ENCODE measurements at places on chromosomes 13 and 19.

DNA sequence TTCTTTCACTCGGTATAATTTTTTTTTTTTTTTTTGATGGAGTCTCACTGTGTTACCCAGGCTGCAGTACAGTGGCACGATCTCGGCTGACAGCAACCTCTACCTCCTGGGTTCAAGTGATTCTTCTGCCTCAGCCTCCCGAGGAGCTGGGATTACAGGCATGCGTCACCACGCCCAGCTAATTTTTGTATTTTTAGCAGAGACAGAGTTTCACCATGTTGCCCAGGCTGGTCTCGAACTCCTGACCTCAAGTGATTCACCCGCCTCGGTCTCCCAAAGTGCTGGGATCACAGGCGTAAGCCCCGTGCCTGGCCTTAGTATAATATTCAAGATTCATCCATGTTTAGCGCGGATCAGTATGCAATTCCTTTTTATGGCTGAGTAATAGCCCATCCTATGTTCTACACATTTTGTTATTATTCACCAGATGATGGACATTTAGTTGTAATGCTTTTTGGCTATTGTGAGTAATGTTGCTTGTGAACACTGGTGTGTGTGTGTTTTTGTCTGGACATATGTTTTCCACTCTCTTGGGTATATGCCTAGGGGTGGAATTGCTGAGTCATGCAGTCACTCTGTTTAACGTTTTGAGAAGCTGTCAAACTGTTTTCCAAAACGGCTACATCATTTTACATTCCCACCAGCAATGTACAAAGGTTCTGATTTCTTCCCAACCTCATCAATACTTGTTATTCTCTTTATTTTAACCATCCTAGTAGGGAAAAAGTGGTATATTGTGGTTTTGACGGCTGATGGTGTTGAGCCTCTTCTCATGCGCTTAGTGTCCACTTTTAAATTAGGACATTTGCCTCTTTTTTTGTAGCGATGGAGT lies 22.9 kb downstream of the PLEKHF1 start:
- DNase-seq: no peak

GRCh38 chr13:66663711-66664110 lies 566.4 kb downstream of the PCDH9 start:
- DNase-seq: no peak

DNA sequence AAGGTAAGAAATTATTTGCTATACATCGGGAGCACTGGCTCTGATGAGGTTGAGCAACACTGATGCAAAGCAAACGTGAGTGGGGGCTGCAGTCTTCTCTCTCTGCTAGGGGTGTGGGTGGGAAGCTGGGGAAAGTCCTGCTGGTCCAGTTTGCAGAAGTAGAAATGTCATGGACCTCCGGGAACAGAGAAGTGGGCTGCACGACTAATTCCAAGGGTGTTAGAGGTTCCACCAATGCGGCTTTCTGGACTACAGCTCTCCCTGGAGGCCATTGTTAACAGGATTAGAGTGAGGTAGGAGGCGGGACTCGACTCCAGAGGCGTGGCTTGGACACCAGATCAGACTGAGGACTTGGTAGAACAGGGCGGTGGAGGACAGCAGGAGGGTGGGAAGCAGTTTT lies 5.7 kb upstream of the FBXO27 start:
- no peak for DNase-seq

GRCh38 chr13:73428137-73428536 lies 369.3 kb downstream of the KLF5 start:
- no peak for DNase-seq

GRCh38 chr13:42364613-42365000 lies 92.7 kb downstream of the AKAP11 start:
- DNase-seq: no peak

DNA sequence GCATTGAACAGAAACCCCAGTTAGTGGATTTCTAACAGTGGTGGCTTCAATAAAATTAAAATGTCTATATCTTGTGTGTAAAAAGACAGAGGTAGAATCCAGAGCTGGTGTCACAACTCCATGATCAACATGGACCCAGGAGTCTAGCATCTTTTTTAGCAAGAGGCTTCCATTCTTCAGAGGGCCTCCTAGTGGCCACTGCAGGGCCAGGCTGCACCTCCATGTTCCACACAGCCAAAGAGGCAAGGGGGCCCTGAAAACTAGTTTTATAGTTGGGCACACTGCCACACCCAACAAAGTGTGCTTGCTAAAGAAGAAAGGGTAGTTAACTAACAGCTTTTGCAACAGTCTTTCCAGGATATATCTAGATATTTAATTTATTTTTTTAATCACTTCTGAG lies 12.9 kb downstream of the N4BP2L1 start:
- no peak for DNase-seq

- no peak for DNase-seq
Measured at GRCh38 chr13:90787007-90787406, 560.5 kb upstream of the MIR17HG start.

GRCh38 chr13:80473695-80474094 lies 132.8 kb upstream of the SPRY2 start:
- DNase-seq: no peak

DNA sequence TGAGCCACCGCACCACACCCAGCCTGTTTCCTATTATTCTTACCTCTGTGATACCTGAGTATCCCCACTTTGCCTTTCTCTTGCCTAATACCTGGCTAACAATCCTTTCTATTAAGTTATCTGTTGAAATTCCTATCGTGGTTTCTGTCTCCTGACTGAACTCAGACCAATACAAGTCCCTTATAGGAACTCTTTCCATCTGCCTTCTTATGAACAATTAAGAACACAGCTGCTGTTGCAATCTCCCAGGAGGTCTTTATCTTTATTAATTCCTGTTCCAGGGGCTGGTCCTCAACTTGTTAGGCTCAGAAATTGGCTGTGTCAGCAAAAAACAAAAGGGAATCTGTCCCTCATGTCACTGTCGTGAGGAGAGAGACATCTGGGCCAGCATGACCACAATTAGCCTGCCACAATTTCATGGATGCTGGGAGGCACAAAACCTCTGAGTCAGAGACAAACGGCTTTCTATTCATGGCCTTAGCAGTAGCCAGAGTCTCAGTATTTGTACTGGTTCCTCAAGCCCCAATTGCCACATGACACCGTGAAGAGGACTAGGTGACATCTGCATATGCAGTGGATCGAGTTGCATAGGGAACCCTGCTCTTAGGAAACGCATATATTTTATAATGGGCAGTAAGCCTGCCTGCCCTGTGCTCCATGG lies 58.2 kb downstream of the NUFIP1 start:
- DNase-seq: no peak

- DNase-seq: no peak
Measured at GRCh38 chr19:28443361-28443760, 769.6 kb downstream of the UQCRFS1 start.

- no peak for DNase-seq
Measured at GRCh38 chr19:38133319-38133718, 90.7 kb downstream of the DPF1 start.

DNA sequence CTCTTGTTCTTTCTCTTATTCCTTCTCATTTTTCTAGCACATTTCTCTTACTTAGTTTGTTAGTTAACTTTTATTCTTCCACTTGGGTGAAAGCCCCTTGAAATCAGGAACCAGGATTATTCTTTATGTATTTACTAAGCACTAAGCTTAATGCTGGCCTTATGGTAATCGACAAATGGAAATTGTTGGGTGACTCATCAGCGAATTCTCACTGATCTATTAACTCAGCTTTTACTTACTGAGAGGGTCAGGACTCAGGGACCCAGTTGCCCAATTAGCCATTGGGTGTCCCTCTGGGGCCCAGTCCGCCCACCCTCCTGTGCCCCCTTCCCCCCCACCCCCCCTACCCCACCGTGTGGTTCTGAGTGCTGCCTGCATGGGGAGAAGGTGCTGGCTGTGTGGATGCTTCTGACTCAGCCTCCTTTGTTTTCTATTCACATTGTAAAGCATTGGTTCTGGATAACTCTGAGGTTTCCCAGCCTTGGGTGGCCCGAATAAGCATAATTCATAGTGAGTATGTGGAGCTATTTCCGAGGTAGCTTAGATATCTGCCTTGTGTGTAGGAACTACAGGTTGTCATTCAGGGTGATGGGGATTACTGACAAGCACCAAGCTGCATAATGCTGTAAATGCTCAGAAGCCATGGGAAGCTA lies 240.9 kb downstream of the FGF9 start:
- no peak for DNase-seq

DNA sequence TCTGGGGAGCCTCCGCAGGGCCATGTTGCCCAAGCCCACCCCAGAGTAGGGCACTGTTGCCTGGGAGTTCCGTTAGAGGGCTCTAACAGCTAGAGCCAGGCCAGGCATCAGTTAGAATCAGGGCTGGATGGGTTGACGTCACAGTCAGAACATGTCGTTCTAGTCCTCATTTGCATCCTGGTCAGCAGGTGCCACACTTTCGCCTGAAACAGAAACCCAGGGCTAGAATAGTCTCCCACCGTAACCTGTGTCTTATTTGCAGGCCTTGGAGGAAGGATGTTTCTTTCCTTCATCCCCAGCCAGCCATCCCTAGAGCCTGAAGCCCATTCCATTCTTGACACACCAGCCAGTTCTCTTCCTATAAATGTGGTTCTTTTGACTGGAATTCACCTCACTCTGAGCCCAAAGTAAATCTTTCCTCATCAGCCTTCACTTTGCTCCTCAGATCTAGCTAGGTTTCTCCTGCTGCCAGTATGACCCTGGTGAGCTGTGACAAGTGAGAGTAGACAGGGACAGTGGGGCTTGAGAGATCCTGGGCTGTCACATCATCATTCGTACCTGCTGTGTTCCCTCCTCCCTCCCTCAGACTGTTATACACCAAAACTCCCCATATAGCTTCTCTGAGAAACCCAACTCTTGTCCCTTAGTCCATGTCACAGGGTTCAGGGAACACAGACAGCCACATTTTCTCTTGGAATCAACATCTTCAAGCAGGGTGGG lies 12.2 kb upstream of the CCDC97 start:
- no peak for DNase-seq

DNA sequence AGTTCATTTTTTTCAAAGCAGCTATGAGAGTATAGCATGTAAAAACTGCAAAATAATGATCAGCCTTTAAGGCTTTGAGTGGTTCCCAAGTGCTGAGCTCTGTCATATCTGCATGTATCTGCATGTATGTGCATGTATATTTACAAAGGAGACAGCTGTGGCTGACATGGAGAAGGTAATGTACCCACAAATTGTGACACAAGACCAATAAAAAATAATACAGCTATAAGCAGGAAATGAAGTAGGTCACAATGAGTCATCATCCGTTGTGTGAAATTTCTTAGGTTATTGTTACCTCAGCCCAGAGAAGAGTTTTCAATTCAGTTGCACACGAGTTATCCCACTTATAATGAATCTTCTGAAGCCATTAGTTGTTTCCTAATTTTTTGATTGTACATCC lies 60.9 kb upstream of the MED4 start:
- no peak for DNase-seq

DNA sequence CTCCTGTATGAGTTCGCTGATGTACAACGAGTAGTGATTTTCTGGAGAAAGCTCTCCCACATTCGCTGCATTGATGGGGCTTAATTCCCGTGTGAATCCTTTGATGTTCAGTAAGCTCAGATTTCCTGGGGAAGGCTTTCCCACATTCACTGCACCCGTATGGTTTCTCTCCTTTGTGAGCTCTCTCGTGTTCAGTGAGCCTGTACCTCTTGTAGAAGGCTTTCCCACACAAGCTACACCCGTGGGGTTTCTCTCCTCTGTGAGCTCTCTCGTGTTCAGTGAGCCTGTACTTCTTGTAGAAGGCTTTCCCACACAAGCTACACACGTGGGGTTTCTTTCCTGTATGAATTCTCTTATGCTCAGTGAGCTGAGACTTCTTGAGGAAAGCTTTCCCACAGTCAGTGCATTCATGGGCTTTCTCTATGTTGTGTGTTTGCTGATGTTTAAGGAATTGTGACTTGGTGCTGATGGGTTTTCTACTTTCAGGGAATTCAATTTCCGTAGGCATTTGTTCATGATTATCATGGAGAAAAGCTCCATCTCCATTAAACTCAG lies 3.5 kb upstream of the ZNF577 start:
- DNase-seq: no peak

GRCh38 chr19:13885826-13886365 lies 9.0 kb downstream of the NANOS3 start:
- DNase-seq: no peak

GRCh38 chr19:35963514-35963913 lies 27.3 kb downstream of the LRFN3 start:
- no peak for DNase-seq

GRCh38 chr13:113788413-113789135 lies 29.5 kb downstream of the TMEM255B start:
- DNase-seq: no peak

GRCh38 chr13:51846756-51847155 lies 1.8 kb upstream of the TMEM272 start:
- DNase-seq: no peak

- DNase-seq: no peak
Measured at GRCh38 chr19:10288662-10289166, 1.0 kb upstream of the ICAM5 start.

- DNase-seq: no peak
Measured at GRCh38 chr19:14746886-14747285, 31.5 kb downstream of the ADGRE2 start.

- no peak for DNase-seq
Measured at GRCh38 chr13:109743706-109744453, 42.5 kb downstream of the IRS2 start.

- DNase-seq: no peak
Measured at GRCh38 chr13:100511466-100511865, 77.1 kb downstream of the GGACT start.

DNA sequence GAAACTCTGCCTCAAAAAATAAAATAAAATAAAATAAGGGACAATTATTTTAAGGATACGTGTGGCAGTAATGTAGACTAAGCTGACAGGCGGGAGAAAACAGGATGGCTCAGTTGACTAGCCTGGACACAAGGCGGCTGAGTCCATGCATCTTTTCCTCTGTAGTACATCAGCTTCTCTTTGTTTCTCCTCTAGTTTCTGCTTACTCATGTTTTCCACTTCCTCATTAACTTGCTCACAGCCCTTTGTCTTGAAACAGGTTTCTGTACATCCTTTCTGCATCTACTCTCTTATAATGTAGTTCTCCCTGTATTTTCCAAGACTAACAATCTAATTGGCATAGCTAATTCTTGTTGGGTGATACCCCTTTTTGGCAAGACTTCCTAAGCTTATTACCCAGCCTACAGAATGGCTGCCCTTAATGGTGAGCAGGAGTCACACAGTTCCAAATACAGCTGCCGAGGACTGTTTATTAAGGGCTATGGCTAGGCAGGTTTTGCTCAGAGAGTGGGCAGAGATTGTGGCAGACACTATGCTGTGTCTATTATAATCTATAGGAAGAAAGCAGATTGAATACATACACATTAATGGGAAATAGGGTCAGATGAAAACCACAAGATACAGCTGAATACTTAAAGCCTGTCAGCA lies 58.7 kb upstream of the KLF5 start:
- no peak for DNase-seq

Data from DMS79 (cell line).